CD4-positive, alpha-beta T cell treated with Interleukin-4 for 4 hours (primary cell): ENCODE measurements at places on chromosomes 5 and 9.

GRCh38 chr5:152089644-152090043 is 165.0 kb upstream of the GLRA1 start:
- no peak for DNase-seq

DNA sequence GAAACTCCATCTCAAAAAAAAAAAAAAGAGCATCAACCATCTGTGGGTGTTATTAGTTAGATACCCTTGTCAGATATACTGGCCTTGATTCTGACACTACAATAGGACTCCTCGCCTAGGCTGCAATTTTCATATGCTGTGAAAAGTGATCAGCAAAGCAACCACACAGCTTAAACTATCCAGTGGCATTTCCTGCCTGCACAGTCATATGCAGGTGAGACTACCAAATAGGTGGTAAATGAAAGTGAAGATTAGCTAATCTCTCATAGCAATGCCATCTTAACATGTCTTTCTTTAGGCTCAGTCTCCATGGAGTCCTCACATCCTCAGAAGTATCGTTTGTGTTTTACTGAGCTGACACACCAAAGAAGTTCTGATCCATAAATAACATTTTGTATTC is 40.8 kb downstream of the GRAMD2B start:
- no peak for DNase-seq

GRCh38 chr9:4116071-4116581 is 183.7 kb downstream of the GLIS3 start:
- no peak for DNase-seq

GRCh38 chr5:73351593-73351992 is 97.0 kb downstream of the FOXD1 start:
- no peak for DNase-seq

DNA sequence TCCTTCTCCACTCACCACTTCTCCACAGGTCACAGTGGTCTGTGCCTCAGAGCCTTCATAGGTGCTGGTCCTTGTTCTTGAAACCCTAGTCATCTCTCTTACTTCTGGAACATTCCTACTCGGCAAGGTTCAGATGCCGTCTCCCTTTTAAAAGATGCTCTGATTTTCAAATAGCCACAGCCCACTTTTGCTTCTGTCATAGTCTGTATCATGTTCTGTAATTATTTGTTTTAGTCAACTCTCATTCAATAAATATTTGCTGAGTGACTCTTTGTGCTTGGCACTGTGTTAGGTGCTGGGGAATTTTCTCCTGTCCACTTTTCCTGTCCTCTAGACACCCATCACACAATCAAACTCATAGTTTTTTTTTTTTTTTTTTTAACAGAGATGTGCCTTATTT is 181.3 kb upstream of the IL12B start:
- no peak for DNase-seq

GRCh38 chr5:57843059-57843367 is 360.4 kb upstream of the ACTBL2 start:
- no peak for DNase-seq

DNA sequence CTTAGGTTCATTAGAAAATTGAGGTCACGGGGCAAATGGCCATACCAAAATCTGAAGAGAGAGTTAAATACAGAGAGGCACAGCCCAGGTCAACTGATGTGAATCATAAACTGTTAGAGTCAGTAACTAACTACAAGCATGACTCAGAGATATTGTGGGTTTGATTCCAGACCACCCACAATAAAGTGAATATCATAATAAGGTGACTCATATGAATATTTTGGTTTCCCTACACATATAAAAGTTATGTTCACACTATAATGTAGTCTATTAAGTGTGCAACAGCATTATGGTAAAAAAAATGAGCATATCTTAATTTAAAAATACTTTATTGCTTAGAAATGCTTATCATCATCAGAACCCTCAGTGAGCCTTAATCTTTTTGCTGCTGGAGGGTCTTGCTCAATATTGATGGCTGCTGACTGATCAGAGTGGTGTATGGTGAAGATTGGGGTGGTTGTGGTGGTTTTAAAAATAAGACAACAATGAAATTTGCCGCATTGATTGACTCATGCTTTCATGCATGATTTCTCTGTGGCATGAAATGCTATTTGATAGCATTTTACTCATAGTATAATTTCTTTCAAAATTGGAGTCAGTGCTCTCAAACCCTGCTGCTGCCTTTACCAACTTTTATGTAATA is 53.1 kb upstream of the EDIL3 start:
- DNase-seq = no peak

DNA sequence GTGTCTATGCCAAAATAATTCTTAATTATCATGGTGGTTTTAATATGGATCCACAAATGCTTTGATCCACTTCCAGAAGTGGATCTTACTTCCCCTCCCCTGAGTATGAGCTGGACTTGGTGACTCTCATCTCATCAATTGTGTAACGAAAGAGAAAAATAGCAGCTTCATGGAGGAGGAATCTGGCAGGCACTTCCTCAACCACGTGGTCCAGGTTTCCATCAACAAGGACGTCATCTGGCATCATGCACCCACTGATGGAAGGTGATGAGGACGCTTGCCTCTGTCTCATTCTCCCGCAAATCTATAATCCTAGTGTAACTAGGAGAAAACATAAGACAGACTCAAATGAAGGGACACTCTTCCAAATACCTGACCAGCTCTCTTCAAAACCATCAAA is 54.6 kb upstream of the S1PR3 start:
- no peak for DNase-seq

DNA sequence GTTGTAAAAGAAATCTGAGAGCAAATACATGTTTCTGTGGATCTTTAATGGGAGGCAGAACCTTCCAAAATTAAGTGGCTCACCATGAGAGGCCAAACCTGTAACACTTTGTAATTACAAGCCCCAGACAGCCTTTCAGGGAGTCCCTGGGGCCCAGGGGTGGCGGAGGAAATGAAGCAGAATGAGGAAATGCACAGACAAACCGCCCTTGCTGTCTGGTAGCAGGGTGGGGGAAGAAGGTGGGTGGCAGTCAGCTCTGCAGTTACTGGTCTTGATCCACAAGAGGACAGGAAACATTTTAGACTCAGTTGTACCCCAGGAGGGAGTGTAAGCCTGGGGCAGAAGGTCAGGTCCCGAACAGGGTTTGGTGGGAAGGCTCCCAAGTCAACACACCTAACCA is 6.5 kb downstream of the ARL14EPL start:
- peak; percentile 18 for DNase-seq

DNA sequence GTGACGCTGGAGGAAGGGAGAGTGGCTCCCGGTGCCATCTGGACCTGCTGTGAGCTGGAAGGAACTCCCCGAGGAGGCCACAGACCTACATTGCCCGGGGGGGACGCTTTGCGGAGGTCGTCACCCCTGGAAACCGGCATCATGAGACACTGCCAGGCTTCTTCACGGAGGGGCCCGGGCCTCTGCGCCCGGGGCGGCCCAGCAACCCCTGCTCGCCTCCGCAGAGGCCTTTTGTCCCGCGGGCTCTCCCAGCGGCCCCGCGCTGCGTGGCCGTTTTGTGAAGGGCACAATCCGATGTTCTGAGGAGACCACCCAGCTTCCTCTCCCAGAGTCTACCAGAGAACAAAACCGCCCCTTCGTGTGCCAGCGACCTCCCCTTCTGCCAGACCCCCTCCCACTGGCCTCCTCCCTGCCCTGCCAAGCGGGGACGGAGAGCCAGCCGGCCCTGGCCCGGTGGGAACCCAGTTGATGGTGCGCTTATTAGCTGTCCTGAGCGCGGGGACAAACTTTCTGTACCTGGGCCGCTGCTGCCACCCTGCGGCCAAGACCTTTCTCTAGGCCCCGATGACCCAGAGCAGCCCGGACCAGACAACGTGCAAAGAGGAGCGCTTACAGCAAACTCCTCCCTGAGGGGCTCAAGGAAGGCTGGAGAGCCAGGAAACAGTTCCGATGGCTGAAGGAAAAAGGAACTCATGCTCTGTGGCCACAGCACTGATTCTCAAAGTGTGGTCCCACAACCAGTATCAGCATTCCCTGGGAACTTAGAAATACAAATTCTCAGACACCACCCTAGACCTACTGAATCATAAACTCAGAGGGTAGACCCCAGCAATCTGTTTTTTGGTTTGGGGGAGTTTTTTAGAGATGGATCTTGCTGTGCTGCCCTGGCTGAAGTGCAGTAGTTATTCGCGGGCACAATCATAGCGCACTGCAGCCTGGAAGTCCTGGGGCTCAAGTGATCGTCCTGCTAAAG is 86.7 kb downstream of the SLC1A3 start:
- no peak for DNase-seq

GRCh38 chr9:125626187-125626586 is 80.8 kb downstream of the MAPKAP1 start:
- no peak for DNase-seq

- no peak for DNase-seq
Observed at GRCh38 chr5:7881816-7882215, 12.9 kb downstream of the MTRR start.

DNA sequence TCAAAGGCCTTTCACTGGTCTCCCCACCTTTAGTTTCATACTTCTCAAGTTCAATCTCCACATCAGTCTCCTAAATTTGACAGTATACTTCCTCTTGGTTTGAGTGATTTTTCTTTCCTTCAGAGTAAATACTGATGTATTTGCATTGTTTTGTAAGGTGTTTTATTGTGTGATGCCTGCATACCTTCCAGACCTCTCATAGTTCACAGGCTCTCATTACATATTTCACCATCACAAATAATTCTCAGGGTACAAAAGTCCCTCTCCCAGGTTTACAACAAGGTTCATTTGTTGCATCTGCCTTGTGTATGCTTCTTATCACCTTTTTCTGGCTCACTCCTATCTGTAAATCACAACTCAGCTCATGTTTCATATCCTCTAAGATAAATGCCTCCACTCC is 22.2 kb upstream of the TUSC1 start:
- no peak for DNase-seq

- no peak for DNase-seq
Observed at GRCh38 chr5:34826347-34826746, 12.6 kb upstream of the TTC23L start.

DNA sequence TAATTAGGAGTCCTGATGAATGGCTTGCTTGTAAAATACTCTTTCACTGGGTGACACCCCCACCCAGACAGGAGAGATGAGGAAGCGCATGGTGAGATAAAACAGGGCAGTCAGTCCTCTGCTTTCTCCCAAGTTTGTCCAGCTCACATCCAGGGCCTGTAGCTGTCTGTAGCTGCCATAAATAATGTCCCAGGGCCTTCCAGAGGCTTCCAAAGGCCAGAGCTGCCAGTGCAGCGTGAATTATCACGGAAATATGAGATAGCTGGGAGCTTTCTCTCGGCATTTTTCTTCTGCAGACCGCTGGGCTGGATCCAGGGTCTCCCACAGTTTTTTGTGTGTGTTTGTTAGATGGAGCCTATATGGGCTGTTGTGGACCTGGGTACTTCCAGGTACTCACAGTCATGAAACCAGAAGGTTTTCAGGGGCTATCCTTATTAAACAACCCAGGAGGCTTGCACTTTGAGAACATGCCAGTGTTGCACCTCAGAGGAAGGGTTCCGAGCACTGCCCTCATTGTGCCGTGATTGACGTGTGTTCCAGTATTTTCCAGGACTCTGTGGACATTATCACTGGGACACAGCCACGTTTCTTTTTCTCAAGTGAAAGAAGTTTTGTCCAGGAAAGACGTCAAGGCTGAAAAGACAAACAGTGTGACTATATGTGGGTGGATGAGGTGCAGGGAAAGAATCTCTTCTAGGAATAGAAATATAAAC is 117.5 kb downstream of the FGF1 start:
- DNase-seq = no peak

DNA sequence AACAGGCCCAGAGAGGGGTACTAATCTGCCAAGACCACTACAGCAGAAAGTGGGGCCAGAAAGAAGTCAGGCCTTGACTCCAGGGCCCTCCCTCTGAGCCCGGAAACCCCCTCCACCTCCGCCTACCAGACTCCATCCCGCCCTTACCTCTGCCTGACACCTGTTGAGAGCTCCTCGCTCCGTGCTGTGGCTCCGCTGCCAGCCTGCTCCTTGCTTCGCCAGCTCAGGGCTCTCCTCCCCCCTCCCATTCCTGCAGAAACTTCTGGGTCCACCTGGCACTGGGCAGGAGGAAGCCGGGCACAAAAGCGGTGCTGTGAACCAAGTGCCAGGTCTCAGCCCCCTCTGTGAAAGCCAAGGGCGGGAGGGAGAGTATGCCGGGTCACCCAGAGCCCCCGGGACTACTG is 6.4 kb upstream of the ST6GALNAC6 start:
- DNase-seq = peak; percentile 77

GRCh38 chr5:172769616-172770373 is 1.2 kb downstream of the DUSP1 start:
- peak; percentile 16 for DNase-seq

- DNase-seq = no peak
Observed at GRCh38 chr5:106269252-106269843, 1401.4 kb downstream of the EFNA5 start.

- DNase-seq = no peak
Observed at GRCh38 chr5:58314356-58315210, 145.3 kb downstream of the PLK2 start.

- no peak for DNase-seq
Observed at GRCh38 chr9:36817160-36817834, 216.8 kb downstream of the PAX5 start.

GRCh38 chr5:72133212-72133990 is 26.1 kb downstream of the MAP1B start:
- no peak for DNase-seq

DNA sequence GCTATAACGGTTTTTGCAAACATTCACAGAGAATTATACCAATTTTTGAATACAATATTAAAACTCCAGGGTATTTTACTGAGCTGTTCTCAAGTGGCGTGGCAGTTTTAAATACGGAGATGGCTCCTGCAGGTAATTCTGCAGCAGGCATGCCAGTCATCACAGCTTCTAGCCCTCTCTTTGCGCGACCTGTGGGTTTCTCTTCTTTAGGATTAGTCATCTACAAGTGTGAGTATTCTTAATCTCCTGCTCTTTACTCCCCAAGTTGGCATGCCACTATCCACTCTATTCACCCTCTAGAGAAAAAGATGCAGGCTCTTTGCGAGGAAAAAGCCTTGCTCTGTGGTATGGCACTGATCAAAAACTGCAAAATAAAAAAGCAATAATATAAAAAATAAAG is 43.9 kb downstream of the ANKRD31 start:
- DNase-seq = no peak

- no peak for DNase-seq
Observed at GRCh38 chr5:105840800-105841199, 1829.9 kb downstream of the EFNA5 start.

GRCh38 chr9:75975071-75975470 is 84.6 kb downstream of the PCSK5 start:
- no peak for DNase-seq

- DNase-seq = no peak
Observed at GRCh38 chr5:1329111-1329579, 15.8 kb downstream of the CLPTM1L start.

DNA sequence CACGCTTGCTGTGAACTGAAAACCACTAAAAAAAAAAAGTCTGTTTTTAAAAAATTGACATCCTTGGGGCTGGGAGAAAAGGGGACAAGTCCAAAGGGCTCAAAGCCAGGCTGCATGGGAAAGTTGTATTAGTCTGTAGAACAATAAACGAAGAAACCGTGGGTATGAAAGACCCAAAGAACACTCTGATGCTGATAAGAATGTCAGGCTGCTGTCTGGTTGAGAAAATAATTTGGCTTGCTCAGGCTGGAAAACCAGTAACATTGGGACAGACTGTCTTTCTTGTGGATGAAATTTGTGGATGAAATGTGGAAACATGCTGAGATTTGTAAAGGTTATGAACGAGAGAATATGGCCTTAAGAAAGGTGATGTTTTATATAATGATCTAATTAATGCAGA is 68.5 kb upstream of the HSPB3 start:
- DNase-seq = no peak

GRCh38 chr5:132485641-132486317 is 4.8 kb downstream of the IRF1 start:
- DNase-seq = no peak
